ENCODE measurements at places on chromosomes 5 and 9. TPM values are rescaled to one million over a fixed set of nuclear protein-coding genes. Genes with fewer than 3 reads are reported as not detected.

The GLRA1 gene
- total RNA-seq: not detected

The NXNL2 gene
- 1.5 TPM for total RNA-seq

The WDR38 gene
- total RNA-seq: not detected

The PAM gene
- total RNA-seq: 110 TPM

The C9 gene
- not detected for total RNA-seq

The FYB1 gene
- not detected for total RNA-seq

The RNF44 gene
- 4.6 TPM for total RNA-seq

The ZNF608 gene
- total RNA-seq: 12.5 TPM

The MATR3 gene
- 179 TPM for total RNA-seq

The ANXA2R gene
- total RNA-seq: 1.6 TPM

Data from bronchus fibroblast of lung (primary cell).